NCI-H1092 treated with DMSO at 0.1 percent for 48 hours (cell line): ENCODE measurements at places on chromosomes 4 and X.

GRCh38 chr4:8305851-8306471, 36.4 kb downstream of the HTRA3 start:
- DNase-seq: no peak

GRCh38 chr4:167581449-167581965, 347.2 kb upstream of the SPOCK3 start:
- no peak for DNase-seq

DNA sequence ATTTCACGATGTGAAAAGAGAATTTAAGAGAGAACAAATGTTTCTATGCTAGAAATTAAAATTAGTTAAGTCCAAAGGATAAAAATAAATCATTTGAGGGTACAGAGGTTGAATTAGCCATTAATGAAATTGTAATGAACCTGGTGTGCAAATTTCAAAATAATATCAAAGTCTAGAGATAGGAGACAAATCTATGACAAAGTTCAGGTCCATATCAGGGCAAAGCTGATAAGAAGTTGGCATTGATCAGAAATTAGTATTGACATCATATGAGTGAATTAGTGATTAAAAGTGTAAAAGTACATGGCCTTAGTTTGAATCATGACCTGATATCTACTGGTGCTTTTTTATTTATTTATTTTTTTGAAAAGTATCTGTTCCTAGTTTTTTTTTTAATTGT, 33.8 kb upstream of the UGT2A3 start:
- no peak for DNase-seq

DNA sequence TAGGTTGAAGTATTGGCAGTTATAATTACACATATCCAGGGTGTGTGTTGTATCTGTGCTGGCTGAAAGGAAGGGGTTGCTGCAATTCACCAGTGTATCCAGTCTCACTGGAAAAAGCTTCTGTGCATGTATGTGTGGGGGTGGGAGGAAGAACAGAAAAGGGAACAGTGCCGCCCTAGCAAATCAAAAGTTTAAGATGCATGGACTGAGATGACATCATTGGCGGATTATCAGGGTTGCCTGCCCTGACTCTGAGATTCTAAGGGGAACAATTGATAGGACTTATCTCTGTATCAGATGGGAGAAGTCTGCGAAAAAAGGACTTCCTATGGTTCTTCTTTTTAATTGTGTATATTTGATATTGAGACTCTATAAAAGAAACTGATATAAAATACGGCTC, 3.5 kb downstream of the SLC25A43 start:
- no peak for DNase-seq

DNA sequence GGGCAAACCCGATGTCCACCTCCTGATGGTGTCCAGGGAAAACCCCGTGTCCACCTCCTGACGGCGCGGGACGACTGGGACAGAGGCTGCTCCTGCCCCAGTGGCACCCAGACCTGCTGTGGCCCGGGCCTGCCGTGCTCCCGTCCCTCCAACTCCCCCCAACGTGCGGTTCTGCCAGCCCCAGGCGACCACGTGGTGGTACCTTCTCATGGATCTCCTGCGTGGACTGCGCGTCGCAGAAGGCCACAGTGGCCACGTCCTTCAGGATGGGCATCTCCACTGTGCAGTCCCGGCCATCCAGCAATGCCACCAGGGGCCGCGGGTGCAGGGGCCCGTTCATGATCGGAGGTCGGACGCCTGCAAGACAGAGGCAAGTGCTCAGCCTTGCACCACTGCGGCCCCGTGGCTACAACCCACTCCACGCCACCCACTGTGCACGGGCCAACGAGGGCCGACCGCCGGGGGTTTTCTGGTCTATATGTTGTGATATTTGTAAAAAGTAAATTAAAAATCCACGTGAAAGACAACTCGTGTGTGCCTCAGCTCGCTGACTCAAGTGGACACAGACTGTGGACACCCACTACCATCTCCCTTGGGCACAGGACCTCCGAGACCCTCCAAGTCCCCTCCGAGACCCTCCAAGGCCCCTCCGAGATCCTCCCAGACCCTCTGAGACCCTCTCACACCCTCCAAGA, 10.8 kb downstream of the CTBP1 start:
- DNase-seq: no peak

GRCh38 chr4:113840861-113841260, 79.3 kb upstream of the CAMK2D start:
- DNase-seq: no peak

GRCh38 chr4:71532407-71532806, 193.6 kb downstream of the SLC4A4 start:
- no peak for DNase-seq

DNA sequence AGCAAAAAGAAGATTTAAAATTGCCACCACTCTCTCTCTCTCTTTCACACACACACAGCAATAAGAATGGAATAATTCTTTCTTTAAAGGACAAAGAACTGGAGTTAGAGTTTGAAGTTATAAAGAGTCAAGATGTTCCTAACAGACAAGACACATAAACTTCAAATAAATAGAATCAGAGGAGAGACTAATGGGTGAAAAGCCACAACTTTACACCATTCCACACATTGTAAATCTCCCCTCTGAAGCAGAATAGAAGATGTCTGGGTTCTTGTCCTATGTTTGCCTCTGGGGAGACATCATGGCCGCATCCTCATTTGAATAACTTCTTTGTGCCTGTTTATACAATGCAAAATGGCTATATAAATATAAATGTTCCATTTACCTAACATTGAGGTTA, 39.6 kb downstream of the SLC39A8 start:
- DNase-seq: no peak

DNA sequence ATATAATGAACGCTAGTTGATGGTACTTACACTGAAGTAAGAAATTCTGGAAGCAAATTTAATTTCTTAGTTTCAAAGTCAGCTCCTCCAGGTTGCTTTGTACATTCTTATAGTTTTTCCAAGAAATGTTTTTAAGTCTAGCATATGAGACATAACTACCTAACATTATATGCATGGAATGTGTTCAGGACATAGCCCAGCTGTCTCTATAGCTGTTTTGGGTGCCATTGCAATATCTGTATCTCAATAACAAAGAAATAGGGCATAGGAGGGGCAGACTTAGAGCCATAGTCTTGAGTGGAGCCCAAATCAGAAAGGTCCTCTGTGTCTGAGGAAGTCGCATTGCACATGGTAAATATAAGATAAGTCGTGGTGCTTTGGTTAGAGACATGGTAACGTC, 143.4 kb downstream of the CBR4 start:
- DNase-seq: no peak

- DNase-seq: no peak
Measured at GRCh38 chrX:150806827-150807226, 91.6 kb downstream of the CD99L2 start.

DNA sequence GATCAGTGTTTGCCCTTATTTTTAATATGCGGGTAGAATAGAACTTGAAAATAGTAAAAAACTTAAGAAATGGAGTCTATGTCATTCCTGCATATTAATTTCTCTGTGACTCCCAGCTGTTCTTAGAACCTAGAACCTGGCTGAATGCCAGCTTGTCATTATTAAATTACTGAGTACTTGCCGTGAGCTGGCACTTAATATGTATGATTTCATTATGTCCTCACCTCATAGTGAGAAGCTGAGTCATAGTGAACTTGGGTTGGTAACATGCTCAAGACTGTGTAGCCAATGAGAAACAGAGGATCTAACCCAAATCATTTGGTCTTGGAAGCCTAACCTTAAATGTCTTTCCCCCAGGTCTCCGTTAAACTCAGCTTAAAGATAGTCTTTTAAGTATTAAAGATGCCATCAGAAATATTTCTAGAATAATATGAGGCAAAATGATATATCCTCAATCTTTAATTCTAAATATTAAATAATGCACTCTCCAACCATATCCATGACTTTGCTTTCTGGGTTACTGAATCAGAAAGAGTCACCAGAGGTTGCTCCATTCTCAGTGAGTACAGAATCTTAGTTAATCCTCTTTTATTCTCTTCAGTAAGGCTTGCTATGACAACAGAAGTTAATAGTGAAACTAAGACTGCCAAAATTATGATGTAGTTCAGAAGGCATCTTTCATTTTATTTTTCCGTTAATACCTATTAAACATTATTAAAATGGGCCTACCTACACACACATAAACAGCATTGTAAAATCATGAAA, 58.6 kb upstream of the TLL1 start:
- no peak for DNase-seq

GRCh38 chr4:92399032-92399431, 95.3 kb downstream of the GRID2 start:
- no peak for DNase-seq

DNA sequence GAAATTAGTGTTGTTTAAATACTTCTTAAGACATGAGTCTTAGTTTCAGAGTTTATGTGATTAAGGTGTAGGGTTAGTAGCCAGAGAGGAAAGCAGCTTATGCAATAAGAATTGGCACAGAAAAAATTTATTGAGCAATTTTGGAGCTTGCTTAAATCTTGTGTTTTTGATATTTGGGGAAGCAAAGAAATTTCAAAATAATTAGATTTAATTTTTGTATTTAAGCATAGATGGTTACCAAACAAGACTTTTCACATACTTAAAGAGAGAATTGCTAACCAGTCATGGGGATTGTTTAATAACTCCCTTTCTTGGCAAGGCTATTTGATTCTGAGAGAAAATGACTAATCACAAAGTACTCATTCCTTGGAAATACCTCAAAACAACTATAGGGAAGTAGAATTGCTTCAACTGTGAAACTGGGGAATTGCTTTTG, 202.0 kb upstream of the GRID2 start:
- DNase-seq: no peak

- DNase-seq: no peak
Measured at GRCh38 chr4:124459941-124460310, 252.6 kb downstream of the ANKRD50 start.

DNA sequence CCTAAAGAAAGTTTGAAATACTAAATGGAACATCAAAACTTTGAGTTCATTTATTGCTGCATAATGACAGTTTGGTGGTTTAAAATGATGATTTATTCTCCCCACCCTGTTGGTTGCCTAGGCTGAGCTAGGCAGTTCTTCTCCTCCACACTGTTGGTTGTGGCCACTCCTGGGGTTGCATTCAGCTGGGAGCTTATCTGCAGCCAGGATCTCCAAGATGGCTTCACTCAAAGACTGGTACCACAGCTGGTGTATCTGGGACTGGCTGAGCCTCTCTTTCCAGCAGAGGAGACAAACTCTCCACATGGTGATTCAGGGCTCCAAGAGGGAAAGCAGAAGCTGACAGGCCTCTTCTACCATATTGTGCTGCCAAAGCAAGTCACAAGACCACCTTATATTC, 33.1 kb downstream of the MSL3 start:
- no peak for DNase-seq

DNA sequence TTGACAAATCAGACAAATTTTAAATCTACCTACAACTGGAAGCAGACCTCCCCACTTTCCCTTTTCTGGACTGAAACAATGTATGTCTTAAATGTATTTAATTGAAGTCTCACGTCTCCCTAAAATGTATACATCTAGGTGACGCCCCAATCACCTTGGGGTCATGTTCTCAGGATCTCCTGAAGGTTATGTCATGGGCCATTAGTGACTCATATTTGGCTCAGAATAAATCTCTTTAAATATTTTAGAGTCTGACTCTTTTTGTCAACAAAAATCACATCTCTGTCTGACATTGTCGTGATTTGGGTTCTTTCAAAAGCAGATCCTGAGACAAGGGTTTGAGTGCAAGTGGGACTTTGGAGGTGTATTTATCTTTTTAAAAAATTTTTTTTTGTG, 26.2 kb upstream of the BOD1L1 start:
- no peak for DNase-seq

DNA sequence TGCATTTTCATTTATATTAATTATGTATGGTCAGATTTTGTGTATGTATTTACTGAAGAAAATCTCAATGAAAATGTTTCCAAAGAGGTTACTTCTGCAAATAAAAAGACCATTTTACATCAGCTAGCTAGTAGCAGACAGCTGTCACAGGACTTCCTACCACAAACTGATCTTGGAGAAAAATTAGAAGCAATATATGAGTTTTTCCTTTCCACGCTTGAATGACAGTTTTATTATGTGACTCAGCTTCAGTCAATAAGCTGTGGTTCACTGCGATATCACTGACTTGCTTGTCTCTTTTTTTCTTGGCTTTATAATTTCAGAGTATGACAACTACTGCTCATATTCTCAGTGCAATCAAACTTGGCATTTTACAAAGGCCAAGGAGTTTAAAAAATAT, 787.4 kb upstream of the GALNTL6 start:
- no peak for DNase-seq

- DNase-seq: no peak
Measured at GRCh38 chr4:172662113-172662512, 506.5 kb upstream of the GALNT7 start.

DNA sequence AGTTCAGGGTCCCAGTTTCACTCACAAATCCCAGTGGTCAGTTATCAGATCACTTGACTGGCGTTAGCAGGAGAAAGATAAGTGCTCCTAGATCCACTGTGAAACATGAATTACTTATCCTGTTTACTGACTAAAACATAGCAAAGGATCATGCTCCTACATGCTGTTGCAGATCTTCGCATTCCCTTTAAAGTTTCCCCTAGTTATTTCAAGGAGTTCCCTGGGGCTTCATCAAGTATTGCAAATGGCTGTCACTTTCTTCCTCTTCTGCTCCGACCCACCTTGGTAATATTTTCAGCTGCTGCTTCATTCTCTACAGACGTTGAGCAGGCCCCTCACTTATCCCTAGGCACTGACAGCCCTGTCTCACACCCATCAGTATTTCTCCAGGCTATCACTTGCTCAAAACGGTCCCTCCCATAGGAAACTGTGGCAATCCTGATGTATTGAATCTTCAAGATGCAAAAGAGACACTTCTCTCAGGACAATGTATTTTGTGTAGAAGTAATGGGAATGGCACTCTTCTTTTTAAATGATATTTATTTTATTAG, 466.0 kb downstream of the INPP4B start:
- no peak for DNase-seq

DNA sequence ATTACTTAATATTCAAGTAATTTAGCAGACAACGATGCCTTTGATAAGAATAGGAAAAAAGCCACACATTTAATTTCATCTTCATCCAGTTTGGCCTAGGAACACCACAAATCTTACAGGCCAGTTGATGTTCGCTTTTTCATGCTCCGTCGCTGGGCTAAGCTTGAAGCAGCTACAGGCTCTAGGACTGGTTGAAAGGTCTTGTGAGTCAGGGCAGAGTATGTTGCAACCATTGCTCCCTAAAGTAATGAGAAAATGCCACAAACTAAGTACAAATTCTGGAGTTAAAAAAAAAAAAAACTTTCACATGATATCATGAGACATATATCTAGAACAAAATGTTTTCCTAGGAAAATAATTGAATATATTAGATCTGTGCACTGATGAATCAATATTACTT, 123.8 kb downstream of the RPS6KA6 start:
- no peak for DNase-seq
